GM12878 (cell line): ENCODE measurements at places on chromosomes 1 and 21. TPM values are rescaled to one million over a fixed set of nuclear protein-coding genes. Genes with fewer than 3 reads are reported as not detected.

Gene CD1B
- not detected in 2 replicates for total RNA-seq

- DNase-seq: no peak
Observed at GRCh38 chr1:185157599-185158412, 839 bp downstream of the SWT1 start.

Gene CD2
- 2.4 and 2.9 TPM in 2 replicates for total RNA-seq

DNA sequence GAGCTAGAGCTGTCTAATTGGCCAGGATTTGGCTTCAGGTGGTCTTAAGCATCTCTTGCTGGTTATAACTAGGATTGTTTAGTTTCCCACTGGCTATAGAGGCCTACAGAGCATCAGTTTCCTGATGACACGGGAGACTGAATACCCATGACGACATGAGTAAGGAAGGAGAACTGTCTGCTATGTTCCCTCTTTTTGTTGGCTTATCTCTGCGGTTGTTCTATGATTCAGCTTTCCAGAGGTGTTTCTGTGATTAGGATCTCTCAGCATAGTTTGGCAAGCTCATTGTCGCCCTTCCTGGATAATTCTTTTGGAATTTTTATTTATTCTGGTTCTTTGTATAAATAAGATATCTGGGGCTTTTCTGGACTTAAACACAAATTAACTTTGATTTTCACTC, 163.4 kb downstream of the OLFM3 start:
- DNase-seq: no peak

GRCh38 chr1:100347009-100347966, 5.0 kb upstream of the CDC14A start:
- DNase-seq: no peak
